ENCODE measurements at places on chromosomes 5 and 9. TPM values are rescaled to one million over a fixed set of nuclear protein-coding genes. Genes with fewer than 3 reads are reported as not detected.
A peak's percentile ranks its signal among the peaks of the same experiment; 100 is the strongest.

DNA sequence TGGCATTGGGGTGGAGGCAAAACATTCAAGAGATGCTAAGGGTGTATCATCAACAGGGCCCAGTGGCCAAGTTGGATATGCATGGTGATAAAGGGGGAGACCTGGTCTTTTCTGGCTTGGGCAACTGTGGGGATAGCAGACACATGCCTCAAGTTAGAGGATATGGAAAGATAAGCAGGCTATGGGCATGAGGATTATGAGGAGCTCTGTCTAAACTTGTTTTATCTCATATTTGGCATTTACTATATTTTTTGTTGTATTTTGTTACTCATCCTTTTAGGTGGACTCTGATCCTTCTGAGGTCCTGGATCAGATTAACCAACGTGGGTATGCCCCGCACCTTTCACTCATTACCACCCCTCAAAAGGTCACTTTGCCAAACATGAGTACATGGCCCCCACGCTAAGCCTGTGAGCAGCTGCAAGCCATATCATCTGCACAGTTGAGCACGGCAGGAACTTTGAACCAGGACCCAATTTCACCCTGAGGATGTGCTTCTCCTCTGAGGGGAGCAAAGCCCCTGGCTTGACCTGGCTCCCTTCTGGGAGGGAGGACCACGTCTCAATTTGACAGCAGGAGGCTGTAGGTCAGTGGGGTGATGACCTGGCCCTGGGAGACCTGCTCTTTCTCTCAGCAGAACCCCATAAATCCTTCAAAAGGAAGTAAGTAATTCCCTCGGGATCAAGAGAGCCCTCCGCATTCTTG is 71.1 kb upstream of the CD180 start:
- H3K27me3 ChIP-seq, result no peaks in the 10 kb centered on the region
- no peaks in the 10 kb centered on the region for H3K36me3 ChIP-seq
- peak; percentile 56 for DNase-seq
- H3K4me1 ChIP-seq, result peaks cover 21% of the 10 kb centered on the region

IL13 gene
- not detected for total RNA-seq

DNA sequence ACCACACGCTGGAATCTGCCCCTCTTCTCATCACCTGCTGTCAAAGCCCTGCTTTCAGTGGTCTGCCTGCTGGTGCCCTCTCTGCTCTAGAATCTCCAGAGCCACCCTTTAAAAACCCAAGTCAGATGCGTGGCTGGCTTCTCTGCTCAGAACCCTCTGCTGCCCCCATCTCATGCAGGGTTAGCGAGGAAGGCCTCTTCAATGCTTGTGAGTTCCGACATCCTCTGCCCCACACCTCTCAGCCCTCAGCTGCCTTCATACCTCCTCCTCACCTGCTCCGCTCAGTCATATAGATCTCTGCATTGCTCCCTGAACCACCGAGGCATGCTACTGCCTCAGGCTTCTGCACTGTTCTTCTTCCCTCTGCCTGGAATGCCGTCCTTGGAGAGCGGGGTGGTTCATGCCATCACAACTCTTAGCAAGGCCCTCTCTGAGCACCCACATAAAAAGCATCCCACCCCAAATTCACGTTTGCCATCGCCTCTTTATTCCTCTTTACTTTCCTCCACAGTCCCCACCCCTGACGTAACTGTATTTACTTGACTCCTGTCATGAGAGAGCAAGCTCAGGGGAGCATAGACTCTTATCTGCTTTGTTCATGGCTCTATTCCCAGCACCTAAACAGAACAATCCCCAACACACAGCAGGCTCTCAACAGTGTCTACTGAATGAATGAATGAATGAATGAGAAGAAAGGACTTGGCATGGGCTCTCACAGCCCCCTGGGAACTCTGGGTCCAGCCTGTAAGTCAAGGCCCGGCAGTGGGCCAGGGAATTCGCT is 10.4 kb downstream of the SHB start:
- no peaks in the 10 kb centered on the region for H3K4me1 ChIP-seq
- H3K36me3 ChIP-seq, result no peaks in the 10 kb centered on the region
- no peak overlapping the region for H3K4me3 ChIP-seq
- no peak overlapping the region for H3K27ac ChIP-seq
- H3K27me3 ChIP-seq, result no peaks in the 10 kb centered on the region

DNA sequence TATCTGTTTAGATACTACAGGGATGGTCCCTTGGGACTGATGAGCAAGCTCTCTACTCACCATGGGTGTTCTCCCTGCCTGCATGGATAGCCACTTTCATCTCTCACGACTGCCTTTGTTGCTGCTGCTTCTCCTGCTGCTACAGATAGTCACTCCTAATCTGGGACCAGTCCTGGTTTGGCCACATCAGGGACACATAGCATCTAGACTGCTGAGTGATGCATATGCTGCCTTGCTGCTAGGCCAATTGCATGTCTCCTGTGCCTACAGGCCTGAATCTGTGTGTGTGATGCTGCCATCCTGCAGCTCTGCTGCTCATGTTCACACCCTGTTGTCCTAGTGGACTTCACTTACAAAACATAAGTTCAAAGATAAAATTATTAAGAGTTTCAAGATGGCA is 297.1 kb downstream of the HCN1 start:
- H3K27ac ChIP-seq, result no peak overlapping the region
- no peaks in the 10 kb centered on the region for H3K4me1 ChIP-seq
- no peaks in the 10 kb centered on the region for H3K36me3 ChIP-seq
- no peak overlapping the region for H3K4me3 ChIP-seq
- no peaks in the 10 kb centered on the region for H3K27me3 ChIP-seq
- DNase-seq, result no peak

SLC36A2 gene
- total RNA-seq, result not detected

- H3K4me3 ChIP-seq, result no peak overlapping the region
- no peaks in the 10 kb centered on the region for H3K36me3 ChIP-seq
- no peak overlapping the region for H3K27ac ChIP-seq
- DNase-seq, result no peak
Measured at GRCh38 chr5:43209060-43209459, 17.0 kb downstream of the NIM1K start.

CSF1R gene
- total RNA-seq, result 2.1 TPM

DNA sequence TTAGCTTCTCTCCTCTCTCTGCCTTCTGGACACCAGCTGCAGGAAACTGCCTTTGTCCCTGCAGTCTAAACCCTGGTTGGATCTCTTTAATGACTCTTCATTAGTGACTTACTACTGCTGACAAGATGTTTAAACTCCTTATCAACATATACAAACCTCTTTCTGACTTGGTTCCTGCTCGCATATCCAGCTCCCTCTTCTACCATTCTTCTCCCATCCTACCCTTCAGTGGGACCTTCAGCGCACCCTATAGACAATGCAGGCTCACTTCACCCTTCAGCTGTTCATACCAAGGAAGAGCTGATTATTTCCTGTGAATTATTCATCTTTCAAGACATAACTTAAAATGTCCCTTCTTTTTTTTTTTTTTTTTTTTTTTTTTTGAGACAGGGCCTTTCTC is 436.5 kb downstream of the KIAA0825 start:
- H3K36me3 ChIP-seq, result no peaks in the 10 kb centered on the region
- H3K27me3 ChIP-seq, result no peaks in the 10 kb centered on the region
- H3K4me3 ChIP-seq, result no peak overlapping the region
- no peak for DNase-seq
- no peaks in the 10 kb centered on the region for H3K4me1 ChIP-seq
- no peak overlapping the region for H3K27ac ChIP-seq

SLC27A6 gene
- total RNA-seq, result not detected

- H3K27ac ChIP-seq, result no peak overlapping the region
- H3K4me3 ChIP-seq, result no peak overlapping the region
- no peaks in the 10 kb centered on the region for H3K36me3 ChIP-seq
- DNase-seq, result no peak
- H3K4me1 ChIP-seq, result no peaks in the 10 kb centered on the region
Measured at GRCh38 chr5:41708604-41708940, 161.7 kb downstream of the OXCT1 start.

DNA sequence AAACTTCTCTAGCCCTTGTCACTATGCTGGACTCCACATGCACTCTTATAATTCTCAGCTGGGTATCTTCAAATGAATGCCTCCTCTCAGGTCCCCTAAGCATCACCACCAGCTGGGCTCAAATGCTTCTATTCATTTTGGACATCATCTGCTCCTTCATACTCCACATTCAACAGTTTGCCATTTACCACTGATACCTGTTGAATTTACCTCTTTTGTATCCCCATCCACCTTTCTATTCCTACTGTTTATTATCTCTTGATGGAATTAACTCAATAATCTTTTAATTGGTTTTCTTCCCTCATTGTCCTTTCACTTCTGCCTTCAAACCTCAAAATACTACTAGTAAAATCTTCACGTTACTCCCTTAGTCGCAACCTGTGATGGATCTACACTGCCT is 14.5 kb downstream of the RANBP6 start:
- H3K27me3 ChIP-seq, result no peaks in the 10 kb centered on the region
- no peak for DNase-seq
- H3K27ac ChIP-seq, result no peak overlapping the region
- H3K4me3 ChIP-seq, result no peak overlapping the region
- H3K36me3 ChIP-seq, result peaks cover 4% of the 10 kb centered on the region
- H3K4me1 ChIP-seq, result peaks cover 6% of the 10 kb centered on the region

DNA sequence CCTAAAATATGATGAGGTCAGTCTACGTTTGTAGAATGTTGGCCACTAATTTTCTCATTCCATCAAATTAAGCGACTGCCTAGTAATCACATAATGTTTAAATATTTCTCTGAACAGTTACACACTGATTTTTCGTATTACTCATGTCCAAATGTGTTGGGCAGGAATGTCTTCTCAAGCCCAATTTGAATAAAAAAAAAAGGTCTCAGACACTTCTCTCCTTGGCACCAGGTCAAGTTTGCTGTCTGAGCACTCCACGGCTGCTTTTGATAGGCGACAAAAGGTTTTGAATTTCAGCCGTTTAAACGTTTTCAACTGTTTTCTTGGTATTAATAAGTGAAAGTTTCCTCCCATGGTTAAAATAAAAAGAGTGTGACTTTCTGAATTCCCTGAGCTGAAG is 542.1 kb downstream of the IRX1 start:
- no peaks in the 10 kb centered on the region for H3K27me3 ChIP-seq
- H3K4me3 ChIP-seq, result no peak overlapping the region
- no peaks in the 10 kb centered on the region for H3K36me3 ChIP-seq
- no peak overlapping the region for H3K27ac ChIP-seq
- no peak for DNase-seq
- no peaks in the 10 kb centered on the region for H3K4me1 ChIP-seq

DNA sequence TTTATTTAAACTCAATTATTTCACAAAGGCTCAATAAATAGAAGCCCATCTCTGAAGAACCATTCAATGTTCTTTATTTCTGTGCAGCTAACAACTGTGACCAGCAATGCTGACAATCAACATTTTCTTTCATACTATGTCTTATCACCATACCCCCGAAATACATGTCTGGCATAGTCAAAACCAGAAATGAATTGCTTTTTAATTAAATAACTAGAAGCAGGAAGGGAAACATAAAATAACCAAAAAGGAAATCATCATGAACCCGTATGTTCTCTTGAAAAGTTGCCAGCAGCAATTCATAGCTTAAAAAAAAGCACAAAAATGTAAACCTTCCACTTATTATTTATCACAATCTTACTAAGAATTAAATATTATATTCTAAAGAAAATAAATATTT is 212.4 kb downstream of the TMEM232 start:
- H3K4me3 ChIP-seq, result no peak overlapping the region
- H3K4me1 ChIP-seq, result no peaks in the 10 kb centered on the region
- no peak overlapping the region for H3K27ac ChIP-seq
- no peaks in the 10 kb centered on the region for H3K27me3 ChIP-seq
- H3K36me3 ChIP-seq, result no peaks in the 10 kb centered on the region
